Activated CD4-positive, alpha-beta T cell treated with anti-CD3 and anti-CD28 coated beads, Interleukin-10, Interleukin-2, amounts not matched to agents 100 ng/mL and 50 ng/mL, durations not matched to agents 16 hours and 8 hours (primary cell): ENCODE measurements at places on chromosomes 5 and 9.

GRCh38 chr5:100828898-100829356 is 74.2 kb downstream of the ST8SIA4 start:
- DNase-seq, result no peak

DNA sequence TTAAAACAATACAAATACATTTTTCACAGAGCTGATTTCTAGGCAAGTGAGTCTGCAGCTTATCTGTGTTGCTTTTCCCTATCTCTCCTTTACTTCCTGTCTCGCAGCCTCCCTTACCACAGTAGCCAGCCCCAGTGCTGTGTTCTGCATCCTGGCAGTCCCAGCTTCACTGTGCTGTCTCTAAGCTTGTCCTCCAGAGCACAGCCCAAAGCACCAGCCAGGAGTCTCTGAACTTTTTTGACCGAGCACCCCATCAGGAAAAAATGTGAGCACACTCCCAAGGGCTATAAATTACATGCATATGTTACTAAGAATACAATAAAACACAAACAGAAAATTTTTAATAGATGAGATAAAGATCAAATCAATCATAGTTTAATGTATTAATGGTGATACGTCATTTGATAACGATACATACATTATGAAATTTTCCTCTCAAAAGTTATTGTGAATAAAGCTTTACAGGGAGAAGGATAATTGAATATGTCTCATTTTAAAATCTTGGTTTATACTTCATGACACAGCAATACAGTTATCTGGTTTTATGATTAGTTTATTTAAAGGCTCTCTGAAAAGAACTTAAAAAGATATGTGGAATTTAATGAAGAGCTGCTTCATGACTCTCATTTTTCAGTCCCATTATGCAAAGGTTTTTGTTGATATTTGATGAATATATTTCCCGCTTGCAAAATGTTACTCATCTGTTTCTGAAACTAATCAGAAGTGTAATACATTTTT is 7.3 kb upstream of the RHOBTB3 start:
- DNase-seq, result no peak

GRCh38 chr9:108297073-108297472 is 558.7 kb downstream of the ACTL7B start:
- no peak for DNase-seq

DNA sequence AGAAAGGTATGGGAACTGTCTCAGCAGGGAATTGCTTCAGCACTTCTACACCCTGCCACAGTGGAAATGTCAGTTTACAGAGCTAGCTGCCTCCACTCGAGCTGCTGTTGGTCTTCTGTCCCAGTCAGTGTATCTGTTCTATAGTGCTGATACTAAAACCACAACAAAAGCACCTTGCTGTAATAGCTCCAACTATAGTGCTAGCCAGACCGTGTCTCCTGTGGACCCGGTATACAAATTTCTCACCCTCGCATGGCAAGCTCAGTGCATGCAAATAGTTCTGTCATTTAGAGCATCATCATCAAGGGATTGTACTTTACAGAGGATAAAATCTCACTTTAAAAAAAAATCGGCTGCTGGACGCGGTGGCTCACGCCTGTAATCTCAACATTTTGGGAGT is 51.5 kb upstream of the IQGAP2 start:
- no peak for DNase-seq

- no peak for DNase-seq
Measured at GRCh38 chr9:77794985-77795384, 146.9 kb upstream of the GNA14 start.
